NCI-H2171 treated with DMSO at 0.1 percent for 48 hours (cell line): ENCODE measurements at places on chromosomes 3 and 15.

GRCh38 chr3:4588466-4588865 lies 95.3 kb downstream of the ITPR1 start:
- DNase-seq = no peak

- DNase-seq = peak; percentile 63
Measured at GRCh38 chr15:101255051-101255395, 3.2 kb upstream of the CHSY1 start.

- no peak for DNase-seq
Measured at GRCh38 chr15:31080591-31081014, 20.9 kb downstream of the TRPM1 start.

DNA sequence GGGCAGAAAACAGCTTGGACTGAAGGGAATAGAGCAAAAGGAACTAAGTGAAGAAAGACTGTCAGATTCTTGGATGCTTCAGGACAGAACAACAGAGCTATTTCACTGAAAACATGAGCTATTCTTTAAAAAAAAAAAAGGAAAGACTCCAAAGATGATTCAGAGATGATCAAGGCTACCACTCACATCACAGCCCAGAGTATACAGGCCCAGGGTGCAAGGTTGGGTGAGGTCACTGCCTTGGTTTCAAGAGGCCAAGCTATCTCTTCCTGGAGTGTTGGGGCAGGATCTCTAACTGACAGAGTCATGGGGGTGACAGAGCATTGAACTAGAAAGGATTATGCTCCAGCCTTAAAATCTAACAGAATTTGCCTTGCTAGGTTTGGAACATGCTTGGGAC lies 118.1 kb downstream of the AGBL1 start:
- no peak for DNase-seq

DNA sequence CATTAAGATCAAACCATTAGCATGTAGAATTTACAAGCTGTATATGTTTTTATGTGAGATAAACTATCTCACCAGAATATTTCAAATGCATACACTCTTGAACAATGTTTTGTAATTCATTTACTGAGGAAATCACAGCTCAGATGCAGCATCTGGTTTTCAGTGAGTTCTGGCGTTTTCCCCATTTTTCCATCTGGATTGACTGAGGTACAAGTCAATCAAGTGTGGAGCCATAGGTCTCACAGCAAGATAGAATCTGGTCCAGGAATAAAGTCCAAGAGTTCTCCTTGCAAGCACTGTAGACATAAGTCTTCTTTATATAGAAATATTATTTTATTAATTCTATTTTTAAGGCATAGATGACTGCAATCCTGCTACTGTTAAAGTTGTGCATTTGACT lies 219.3 kb downstream of the ZBBX start:
- no peak for DNase-seq

DNA sequence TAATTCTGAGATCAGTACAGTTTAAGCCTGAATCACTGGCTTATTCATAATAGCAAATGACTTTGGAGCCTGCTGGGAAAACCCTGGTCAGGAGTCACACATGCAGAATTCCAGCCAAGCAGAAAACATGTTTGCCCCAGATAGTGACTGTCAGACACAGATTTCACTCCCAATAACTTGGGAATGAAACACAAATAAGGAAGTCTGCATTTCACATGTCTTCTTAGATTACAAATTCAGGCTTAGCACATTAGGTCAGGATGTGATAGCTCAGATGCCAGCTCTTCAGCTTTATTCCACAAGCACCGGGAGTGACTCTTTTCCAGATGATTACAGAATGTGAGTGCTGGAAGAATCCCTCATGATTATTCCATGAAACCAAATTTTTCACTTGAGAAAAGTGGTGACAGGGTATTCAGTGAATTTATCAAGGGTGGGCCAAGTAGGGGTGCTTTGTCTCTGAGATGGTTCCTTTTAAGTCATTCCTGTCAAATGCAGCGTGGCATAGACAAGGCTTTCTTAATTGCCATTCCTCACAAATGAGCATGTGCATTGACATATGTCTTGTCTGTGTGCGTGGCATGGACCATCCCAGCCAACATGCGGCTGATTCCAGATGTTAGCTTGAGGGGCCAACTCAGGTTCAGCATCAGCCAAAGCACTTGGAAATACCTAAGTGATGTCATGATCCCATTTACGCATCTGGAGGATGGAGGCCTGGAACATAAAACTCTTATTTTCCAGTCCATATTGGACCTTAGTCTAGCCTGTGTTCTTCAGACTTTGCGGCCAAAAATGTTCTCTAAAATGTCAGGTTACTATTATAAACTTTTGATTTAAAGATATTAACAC lies 191.0 kb downstream of the EPHB1 start:
- DNase-seq = no peak

GRCh38 chr3:195257454-195258448 lies 13.2 kb downstream of the XXYLT1 start:
- DNase-seq = no peak

GRCh38 chr15:39951561-39951960 lies 17.6 kb downstream of the EIF2AK4 start:
- DNase-seq = no peak

DNA sequence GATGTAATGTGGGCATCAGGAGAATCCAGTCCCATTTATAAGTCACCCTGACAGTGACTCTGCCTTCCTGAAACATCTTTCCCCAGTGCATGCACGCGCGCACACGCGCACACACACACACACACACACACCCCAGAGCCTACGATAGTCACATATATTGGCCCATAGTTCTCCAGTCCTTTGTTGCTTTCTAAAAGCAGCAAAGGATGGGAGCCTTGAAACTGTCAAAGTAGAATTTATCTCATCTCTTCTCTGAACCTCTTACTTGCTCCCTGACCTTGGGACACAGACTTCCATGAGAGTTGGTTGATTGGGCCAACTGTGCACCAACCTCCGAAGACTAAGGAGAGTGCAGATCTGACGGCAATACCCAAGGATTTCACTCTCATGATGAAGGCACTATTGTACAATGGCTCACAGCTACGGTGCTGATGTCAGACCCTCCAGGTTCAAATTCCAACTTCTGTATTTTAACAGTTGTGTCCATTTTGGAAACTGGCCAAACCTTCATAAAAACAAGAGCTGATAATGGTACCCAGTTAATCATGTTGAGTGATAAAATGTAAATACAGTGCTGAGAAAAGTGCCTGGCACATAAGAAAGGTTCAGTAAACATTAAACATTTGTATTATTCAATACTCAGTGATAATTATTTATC lies 8.3 kb downstream of the CPA3 start:
- DNase-seq = no peak

- no peak for DNase-seq
Measured at GRCh38 chr3:65516998-65517397, 521.7 kb downstream of the MAGI1 start.

GRCh38 chr3:177973241-177973840 lies 562.9 kb upstream of the KCNMB2 start:
- DNase-seq = no peak

DNA sequence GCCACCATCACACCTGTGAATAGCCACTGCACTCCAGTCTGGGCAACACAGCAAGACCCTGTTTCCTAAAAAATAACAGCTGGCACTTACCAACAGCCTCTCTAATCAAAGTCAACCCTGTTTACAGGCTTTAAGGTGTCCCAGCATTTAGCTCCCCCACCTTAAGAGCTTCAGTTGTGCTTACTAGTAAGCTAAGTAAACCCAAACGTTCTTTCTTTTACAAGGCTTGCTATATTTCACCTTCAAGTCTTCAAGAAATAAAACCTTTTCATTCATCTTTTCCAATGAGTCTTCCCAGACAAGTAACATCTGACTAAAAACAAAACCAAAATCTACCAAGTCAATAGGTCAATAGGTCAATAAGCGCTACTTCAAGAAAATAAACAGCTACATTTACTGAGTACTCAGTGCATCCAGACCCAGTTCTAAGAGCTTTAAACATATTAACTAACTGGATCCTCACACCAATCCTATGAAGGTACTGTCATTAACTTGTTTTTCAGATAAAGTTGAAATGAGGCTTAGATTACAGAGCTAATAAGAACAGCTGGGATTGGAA lies 62.4 kb downstream of the PBRM1 start:
- no peak for DNase-seq

- DNase-seq = peak; percentile 36
Measured at GRCh38 chr3:115040673-115041286, 106.3 kb downstream of the ZBTB20 start.

DNA sequence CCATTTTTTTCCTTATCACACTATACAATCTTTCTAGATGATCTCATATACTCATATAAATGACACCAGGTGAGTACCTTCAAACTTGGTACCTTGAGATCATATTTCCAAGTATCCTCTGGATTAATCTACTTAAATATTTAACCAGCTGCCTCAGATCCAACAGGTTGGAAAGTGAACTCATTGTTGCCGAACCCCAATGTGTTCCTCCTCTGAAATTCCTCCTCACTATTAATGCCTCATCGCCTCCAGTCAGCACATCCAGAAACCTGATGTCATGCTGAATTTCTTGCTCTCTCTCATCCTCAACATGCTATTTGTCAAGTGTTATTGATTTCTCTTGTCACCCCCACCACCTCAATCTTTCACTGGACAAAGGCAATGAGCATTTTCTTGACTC lies 221.8 kb downstream of the FMN1 start:
- peak; percentile 14 for DNase-seq

- no peak for DNase-seq
Measured at GRCh38 chr3:13009132-13009945, 63.9 kb downstream of the IQSEC1 start.

GRCh38 chr3:187734841-187735240 lies 10.4 kb downstream of the BCL6 start:
- DNase-seq = no peak

GRCh38 chr3:44418549-44418948 lies 58.9 kb downstream of the ZNF445 start:
- no peak for DNase-seq

DNA sequence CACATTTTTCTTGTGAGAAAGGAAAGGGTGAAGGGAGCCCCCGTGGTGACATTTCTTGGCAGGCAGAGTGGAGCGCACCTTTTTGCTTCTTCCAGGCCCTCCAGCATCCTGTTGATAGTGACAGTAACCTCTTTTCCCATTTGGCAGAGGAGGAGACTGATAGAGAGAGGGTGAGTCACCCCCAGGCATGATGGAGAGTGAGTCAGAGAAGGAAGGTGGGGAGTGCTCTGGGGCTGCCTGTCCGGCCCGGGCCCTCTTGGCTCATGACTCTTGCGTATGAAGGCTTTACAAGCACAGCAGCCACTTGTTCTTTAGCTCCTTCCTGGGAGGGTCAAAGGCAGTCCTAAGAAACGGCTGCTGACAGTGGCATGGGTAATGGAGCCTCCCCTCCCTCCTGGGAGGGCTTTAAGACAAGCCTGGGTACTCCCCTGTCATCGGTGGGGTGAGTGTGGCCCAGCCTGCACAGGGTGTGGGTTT lies 16.0 kb downstream of the ANKRD63 start:
- DNase-seq = no peak

DNA sequence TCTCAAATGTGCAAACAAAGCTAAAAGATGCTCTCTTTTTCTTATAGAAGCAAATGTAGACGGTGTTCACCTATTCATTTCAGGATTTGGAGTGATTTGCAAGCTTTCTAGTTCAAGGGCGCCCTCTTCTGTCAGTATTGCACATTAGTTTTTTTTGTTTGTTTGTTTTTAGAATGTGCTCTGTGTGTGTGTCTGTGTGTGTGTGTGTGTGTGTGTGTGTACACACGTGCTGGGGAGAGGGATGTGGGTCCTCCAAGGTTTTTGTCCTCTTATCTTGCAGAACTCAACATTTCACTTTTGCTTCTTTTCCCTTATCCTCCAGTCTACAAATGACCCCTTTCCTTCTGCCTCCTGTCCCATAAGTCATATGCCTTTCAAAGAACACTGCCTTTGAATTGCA lies 23.5 kb downstream of the DNAH1 start:
- peak; percentile 71 for DNase-seq

- peak; percentile 85 for DNase-seq
Measured at GRCh38 chr15:27538325-27538724, 560.8 kb downstream of the OCA2 start.

DNA sequence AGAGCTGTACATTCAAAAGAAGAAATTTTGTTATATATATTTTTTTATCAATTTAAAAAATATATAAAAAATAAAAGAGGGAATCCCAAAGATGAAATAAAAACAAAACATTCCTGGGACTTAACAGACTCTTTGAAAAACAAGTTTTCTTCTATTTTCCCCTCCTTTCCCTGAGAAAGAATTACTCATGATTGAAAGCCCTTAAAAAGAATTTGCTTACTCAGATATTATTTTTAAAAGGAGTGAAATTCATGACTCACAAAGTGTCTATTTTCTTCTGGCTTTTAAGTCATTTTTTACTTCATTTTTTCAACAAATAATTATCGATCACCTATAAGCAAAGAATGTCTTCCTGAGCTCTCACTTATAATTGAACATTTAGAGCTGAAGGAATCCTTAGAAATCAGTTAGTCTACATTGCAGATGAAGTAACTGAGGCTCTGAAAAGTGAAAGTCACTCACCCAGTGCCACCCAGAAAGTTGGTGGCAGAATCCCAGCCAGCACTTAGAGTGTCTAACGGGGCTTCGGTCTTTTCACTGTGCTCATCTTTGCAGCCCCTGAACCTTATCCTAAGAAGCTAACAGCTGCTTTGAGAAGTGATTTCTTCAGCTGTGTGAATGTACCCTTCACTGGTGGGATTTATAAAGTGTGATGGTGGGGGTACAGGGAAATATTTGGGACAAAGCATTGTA lies 42.5 kb upstream of the NUDT16 start:
- no peak for DNase-seq

DNA sequence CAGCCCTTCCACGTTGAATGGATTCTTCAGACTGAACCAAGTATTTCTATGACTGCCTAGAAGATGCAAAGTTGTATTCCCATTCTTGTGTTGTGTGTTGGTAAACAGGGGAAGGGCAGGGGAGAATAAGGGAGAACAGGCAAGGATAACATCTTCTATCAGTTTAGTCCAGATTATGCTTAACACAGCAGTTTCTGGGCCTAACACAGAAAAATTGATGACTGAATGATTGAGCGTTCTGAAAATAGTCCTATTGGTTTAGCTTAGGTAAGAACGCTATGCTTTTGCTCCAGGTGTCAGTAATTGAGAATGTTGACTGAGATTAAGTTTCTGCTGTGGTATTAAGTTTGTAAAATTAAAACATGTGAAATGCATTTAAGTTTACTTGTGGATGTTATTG lies 8.6 kb downstream of the FOXB1 start:
- no peak for DNase-seq

DNA sequence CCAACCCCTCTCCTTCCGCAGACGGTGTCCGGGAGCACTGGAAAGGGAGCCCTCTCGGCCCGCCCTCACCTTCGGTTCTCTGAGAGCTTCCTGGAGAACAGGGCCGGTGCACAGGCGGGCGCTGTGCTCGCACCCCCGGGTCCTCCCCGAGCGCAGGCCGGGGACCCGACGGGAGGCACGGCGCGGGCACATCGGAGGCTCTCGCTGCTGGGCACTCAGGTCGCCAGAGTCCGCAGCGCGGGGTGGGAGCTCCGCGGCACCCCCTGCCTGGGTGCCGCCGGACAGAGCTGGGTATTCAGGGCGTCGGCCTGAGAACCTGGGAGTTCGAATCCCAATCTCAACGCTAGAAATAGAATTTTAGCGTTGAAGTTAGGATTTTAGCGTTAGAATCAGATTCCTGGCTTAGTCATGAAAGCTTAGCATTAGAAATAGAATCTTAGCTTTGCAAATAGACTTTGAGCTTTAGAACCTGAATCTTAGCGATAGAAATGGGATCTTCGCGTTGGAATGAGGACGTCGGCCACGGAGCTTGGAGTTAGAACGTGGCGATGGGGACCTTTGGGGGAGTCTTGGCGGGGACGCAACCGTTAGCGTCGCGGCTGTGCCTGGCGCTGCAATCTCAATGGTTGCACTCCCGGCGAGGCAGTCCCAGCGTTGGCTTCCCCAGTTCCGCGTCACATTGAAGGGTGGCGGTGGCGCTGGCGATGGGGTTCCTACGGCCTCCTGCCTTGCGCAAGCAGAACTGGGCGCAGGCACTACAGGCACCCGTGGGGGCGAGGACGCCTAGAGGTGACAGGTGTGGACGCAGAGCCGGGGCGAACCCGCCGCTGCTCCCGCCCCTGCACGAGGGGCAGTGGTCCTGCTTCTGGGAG lies 549 bp downstream of the TRH start:
- no peak for DNase-seq
